ENCODE measurements at places on chromosomes 3 and 15. TPM values are rescaled to one million over a fixed set of nuclear protein-coding genes. Genes with fewer than 3 reads are reported as not detected.
A peak's percentile ranks its signal among the peaks of the same experiment; 100 is the strongest.

GRCh38 chr15:31503256-31503655 is 176.6 kb downstream of the KLF13 start:
- no peaks in the 10 kb centered on the region for H3K36me3 ChIP-seq
- no peak overlapping the region for H3K4me3 ChIP-seq
- H3K27me3 ChIP-seq = no peaks in the 10 kb centered on the region
- DNase-seq = peak; percentile 23
- no peaks in the 10 kb centered on the region for H3K4me1 ChIP-seq
- no peak overlapping the region for H3K27ac ChIP-seq

The SCAANT1 gene
- polyA plus RNA-seq = not detected

The CD200 gene
- 0.10 TPM for polyA plus RNA-seq

The HCN4 gene
- not detected for polyA plus RNA-seq

The MESP1 gene
- polyA plus RNA-seq = 1.2 TPM

GRCh38 chr15:51097553-51098330 is 3.0 kb upstream of the TNFAIP8L3 start:
- H3K4me3 ChIP-seq = no peak overlapping the region
- H3K36me3 ChIP-seq = no peaks in the 10 kb centered on the region
- no peak for DNase-seq
- H3K27ac ChIP-seq = no peak overlapping the region

GRCh38 chr3:24363242-24363641 is 131.4 kb downstream of the THRB start:
- no peaks in the 10 kb centered on the region for H3K27me3 ChIP-seq
- peaks cover 27% of the 10 kb centered on the region for H3K4me1 ChIP-seq
- no peak overlapping the region for H3K4me3 ChIP-seq
- H3K27ac ChIP-seq = peak overlapping the region; percentile 87

The CHRM5 gene
- polyA plus RNA-seq = 0.38 TPM

GRCh38 chr3:46632792-46633191 is 20.5 kb downstream of the FAM240A start:
- H3K36me3 ChIP-seq = no peaks in the 10 kb centered on the region
- H3K27ac ChIP-seq = peak overlapping the region; percentile 45

DNA sequence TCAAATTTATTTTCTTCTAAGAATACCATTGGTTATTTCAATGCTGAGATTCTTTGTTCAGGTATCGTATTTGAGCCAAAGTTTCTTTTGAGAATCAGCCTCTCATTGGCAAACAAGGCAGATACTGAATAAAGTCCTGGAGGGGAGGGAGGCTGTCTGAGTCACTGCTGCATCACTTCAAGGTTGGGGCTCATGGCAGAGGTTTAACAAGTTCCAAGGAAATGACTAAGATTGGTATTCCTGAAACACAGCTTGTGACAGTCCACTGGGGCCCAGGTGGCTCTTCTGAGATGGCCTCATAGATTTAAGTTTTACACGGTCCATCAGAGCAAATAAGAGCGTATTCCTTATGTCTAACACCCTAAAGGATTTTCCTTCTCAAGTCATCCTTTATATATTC is 213.8 kb upstream of the STAC start:
- DNase-seq = no peak
- no peaks in the 10 kb centered on the region for H3K27me3 ChIP-seq
- H3K36me3 ChIP-seq = no peaks in the 10 kb centered on the region
- no peak overlapping the region for H3K4me3 ChIP-seq

The PLA2G4E gene
- not detected for polyA plus RNA-seq

DNA sequence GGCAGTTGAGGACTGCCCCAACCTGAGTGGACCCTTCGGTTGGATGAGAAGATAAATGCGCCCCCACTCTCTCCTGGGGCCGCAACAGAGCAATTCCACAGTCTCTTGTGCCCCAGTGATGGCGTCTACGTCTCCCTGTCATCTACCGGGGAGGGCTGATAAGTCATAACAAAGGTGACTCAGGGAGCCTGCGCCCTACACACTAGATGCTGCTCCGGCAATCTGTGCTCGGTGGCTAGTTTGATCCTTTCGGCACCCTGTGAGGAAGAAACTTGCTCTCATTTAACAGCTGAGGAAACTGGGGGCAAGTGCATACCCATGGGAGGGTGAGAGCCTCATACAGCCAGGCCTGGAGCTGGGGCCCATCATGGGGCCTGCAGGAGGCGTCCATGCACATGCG is 14.1 kb upstream of the SEMA3F start:
- no peak for DNase-seq
- H3K36me3 ChIP-seq = no peaks in the 10 kb centered on the region

DNA sequence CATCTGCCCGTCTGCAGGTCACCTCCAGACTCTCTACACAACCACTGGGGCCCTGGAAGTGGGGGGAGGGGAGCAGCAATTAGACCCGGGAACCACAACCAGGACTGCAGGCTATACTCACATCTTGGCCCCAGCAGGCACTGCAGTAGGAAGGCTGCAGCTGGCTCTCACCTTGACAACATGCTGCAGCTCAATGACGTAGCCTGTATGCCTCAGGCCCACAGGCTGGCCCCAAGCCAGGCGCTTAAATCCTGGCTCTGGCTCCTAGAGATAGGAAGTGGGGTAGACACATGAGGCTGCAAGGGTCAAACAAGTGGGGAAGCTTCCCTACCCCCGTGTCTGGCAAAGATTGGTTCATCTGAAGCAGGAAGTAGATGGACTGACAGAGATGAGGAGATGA is 4.6 kb upstream of the QRICH1 start:
- DNase-seq = no peak
- H3K27ac ChIP-seq = no peak overlapping the region
- H3K27me3 ChIP-seq = no peaks in the 10 kb centered on the region
- peaks cover 53% of the 10 kb centered on the region for H3K36me3 ChIP-seq

DNA sequence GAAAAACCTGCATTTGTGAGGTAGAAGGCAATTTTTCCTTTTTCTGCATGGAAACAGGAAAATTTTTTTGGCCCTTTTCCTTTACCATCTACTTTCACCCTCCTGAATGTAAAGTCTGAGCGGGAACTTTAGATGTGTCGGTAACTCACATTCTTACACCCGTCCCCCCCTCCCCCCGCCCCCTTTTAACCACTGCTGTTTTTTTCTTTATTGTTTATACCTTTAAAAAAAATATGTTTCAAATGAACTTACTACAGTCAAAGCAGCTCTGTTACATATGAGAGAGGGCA is 487 bp upstream of the HES1 start:
- DNase-seq = no peak
- no peaks in the 10 kb centered on the region for H3K27me3 ChIP-seq
- peaks cover 17% of the 10 kb centered on the region for H3K4me1 ChIP-seq
- no peaks in the 10 kb centered on the region for H3K36me3 ChIP-seq
- peak overlapping the region; percentile 73 for H3K4me3 ChIP-seq

The MLH1 gene
- 9.4 TPM for polyA plus RNA-seq

GRCh38 chr15:33915571-33916407 is 52.5 kb upstream of the CHRM5 start:
- no peaks in the 10 kb centered on the region for H3K36me3 ChIP-seq
- H3K4me3 ChIP-seq = no peak overlapping the region
- H3K27me3 ChIP-seq = no peaks in the 10 kb centered on the region
- no peaks in the 10 kb centered on the region for H3K4me1 ChIP-seq
- peak; percentile 43 for DNase-seq

- H3K27me3 ChIP-seq = no peaks in the 10 kb centered on the region
- H3K36me3 ChIP-seq = no peaks in the 10 kb centered on the region
- H3K27ac ChIP-seq = no peak overlapping the region
- H3K4me3 ChIP-seq = no peak overlapping the region
Observed at GRCh38 chr3:192831111-192831644, 86.5 kb downstream of the MB21D2 start.

The TADA3 gene
- polyA plus RNA-seq = 27.8 TPM

The ITIH1 gene
- polyA plus RNA-seq = 1,193 TPM

GRCh38 chr3:9314796-9315195 is 48.1 kb upstream of the THUMPD3 start:
- no peaks in the 10 kb centered on the region for H3K27me3 ChIP-seq
- peaks cover 5% of the 10 kb centered on the region for H3K4me1 ChIP-seq
- H3K36me3 ChIP-seq = no peaks in the 10 kb centered on the region
- no peak overlapping the region for H3K27ac ChIP-seq

DNA sequence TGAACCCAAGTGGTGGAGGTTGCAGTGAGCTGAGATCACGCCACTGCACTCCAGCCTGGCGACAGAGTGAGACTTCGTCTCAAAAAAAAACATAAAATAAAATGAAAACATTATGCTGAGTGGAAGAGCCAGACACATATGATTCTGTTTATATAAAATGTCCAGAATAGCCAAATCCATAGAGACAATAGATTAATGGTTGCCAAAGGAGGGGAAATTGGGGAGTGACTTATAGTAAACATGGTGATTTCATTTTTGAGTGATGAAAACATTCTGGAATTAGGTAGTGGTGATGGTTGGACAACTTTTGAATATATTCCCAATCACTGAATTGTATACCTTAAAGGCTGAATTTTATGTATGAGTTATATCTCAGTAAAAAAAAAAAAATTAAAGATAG is 172.0 kb upstream of the BFSP2 start:
- no peaks in the 10 kb centered on the region for H3K36me3 ChIP-seq
- no peaks in the 10 kb centered on the region for H3K4me1 ChIP-seq
- H3K4me3 ChIP-seq = no peak overlapping the region

The SLC6A11 gene
- polyA plus RNA-seq = 0.01 TPM

DNA sequence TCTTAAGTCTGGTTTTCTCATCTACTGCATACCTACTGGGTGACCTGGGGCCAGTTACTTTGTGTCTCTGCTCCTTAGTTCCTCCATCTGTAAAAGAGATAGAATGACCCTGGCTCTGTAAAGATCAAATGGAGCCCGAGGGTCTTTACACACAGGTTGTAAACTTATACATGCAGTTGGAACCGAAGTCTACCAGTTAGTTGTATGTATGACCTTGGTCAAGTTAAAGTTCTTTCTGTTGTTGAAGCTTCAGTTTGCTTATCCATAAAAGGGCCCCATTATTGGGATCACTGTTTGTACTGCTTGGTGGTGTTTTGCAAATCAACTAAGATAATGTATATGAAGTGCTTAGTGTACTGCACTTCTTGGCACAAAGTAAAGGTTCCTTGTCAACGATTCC is 186.9 kb downstream of the PTPRG start:
- peaks cover 2% of the 10 kb centered on the region for H3K36me3 ChIP-seq
- H3K27ac ChIP-seq = no peak overlapping the region
- H3K4me1 ChIP-seq = peaks cover 6% of the 10 kb centered on the region
- no peak overlapping the region for H3K4me3 ChIP-seq

GRCh38 chr3:5056111-5056391 is 66.0 kb upstream of the ARL8B start:
- DNase-seq = no peak
- H3K4me1 ChIP-seq = no peaks in the 10 kb centered on the region
- H3K27ac ChIP-seq = no peak overlapping the region
- no peaks in the 10 kb centered on the region for H3K36me3 ChIP-seq
- no peak overlapping the region for H3K4me3 ChIP-seq

The OR5K2 gene
- polyA plus RNA-seq = not detected

GRCh38 chr3:10577486-10577885 is 72.1 kb upstream of the ATP2B2 start:
- no peaks in the 10 kb centered on the region for H3K36me3 ChIP-seq
- no peak overlapping the region for H3K27ac ChIP-seq
- no peak overlapping the region for H3K4me3 ChIP-seq
- no peak for DNase-seq

DNA sequence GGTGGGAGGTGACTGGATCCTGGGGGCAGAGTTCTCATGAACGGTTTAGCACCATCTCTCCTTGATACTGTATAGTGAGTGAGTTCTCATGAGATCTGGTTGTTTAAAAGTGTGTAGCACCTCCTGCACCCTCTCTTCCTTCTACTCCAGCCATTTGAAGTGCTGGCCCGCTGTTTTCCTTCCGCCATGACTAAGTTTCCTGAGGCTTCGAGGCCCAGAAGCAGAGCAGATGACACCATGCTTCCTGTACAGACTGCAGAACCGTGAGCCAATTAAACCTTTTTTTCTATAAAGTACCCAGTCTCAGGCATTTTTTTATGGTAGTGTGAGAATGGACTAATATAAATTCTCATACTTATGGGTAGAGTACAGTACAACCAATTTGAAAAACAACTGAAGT is 123.6 kb upstream of the BHLHE40 start:
- H3K36me3 ChIP-seq = no peaks in the 10 kb centered on the region
- H3K27me3 ChIP-seq = no peaks in the 10 kb centered on the region
- DNase-seq = no peak
- H3K4me1 ChIP-seq = peaks cover 5% of the 10 kb centered on the region
- H3K4me3 ChIP-seq = no peak overlapping the region

DNA sequence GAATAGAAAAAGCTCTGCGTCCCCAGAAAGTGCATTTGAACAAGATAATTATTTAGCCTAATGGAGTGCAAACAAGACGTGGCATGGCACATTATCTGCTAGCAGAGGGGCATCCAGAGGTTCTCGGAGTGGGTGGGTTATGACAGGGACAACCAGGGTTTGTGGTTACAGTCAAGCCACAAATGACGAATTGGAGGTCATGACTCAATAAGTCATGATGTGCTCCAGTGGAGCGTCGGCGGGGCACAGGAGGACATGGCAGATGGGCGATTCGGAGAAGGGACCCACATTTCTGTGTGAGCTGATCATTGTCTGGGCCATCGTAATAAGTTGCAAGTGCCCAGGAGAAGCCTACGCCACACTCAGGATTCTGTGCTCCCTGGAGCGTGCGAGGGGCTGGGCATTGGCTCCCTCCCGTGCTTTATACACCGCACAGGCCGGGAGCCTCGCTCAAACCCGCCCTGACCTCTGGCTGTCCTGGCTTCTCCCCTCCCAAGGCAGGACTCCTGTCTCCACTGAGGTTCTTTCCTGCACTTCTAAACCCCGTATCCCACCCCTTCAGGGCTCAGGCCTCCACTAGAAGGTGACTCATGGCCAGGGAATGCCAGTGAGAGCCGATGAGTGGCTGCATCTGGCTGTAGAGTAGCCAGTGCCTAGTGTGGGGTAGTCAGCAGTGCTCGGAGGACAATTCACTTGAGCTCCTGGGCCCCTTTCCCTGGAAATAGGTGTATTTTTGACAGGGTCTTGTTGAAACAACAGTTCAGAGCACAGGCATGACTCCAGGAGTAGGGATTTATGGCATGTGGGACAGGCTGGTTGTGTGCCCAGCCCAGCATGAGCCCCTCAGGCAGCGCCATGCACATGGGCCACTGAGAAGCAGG is 67.4 kb downstream of the GRIP2 start:
- H3K4me3 ChIP-seq = no peak overlapping the region
- no peak for DNase-seq
- H3K27ac ChIP-seq = no peak overlapping the region
- H3K4me1 ChIP-seq = no peaks in the 10 kb centered on the region
- H3K27me3 ChIP-seq = no peaks in the 10 kb centered on the region

DNA sequence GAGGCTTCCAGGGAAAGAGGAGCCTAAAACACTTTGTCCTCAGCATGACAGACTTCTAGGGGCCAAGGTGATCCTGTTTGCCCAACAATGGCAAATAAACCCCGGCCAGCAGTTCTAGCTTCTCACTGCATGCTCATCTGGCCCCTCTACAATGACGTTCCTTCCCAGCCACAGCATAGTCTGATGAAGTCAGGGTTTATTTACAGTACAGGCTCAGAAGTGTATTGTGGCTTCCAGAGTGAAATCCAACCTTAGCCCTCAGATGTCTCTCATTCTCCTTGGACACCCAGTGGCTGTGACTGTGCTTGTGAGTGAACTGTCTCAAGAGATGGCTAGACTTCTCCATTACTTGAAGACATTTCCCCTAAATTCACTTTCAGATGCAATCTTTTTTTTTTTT is 40.8 kb downstream of the BFSP2 start:
- no peak overlapping the region for H3K27ac ChIP-seq
- peaks cover 6% of the 10 kb centered on the region for H3K4me1 ChIP-seq
- H3K36me3 ChIP-seq = no peaks in the 10 kb centered on the region
- H3K4me3 ChIP-seq = no peak overlapping the region
- no peaks in the 10 kb centered on the region for H3K27me3 ChIP-seq

GRCh38 chr3:127193341-127193740 is 410 bp downstream of the PRR23E start:
- H3K4me3 ChIP-seq = no peak overlapping the region
- DNase-seq = no peak
- H3K4me1 ChIP-seq = no peaks in the 10 kb centered on the region
- H3K36me3 ChIP-seq = peaks cover 1% of the 10 kb centered on the region
- no peaks in the 10 kb centered on the region for H3K27me3 ChIP-seq
